ENCODE measurements at places on chromosomes 4 and X.

DNA sequence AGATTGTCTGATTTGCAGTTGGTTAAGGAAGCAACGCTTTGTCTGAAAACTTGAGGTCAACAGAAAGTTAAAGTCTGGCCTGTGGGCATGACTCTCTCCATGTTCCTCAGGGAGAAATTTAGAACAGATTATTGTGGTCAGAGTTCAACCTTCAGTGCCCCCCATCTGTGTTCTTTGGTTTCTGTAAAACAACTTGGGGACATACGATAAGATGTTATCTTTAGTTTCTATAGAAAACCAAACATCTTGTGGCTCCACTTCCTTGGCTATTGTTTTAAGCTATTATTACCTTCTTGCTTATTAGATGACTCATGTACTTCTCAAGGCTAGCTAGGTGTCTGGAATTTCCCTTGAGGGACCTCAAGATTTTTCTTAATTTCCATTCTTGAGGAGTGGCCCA lies 507.7 kb downstream of the PDHA2 start:
- no peaks in the 10 kb centered on the region for H3K4me1 ChIP-seq
- no peaks in the 10 kb centered on the region for H3K27me3 ChIP-seq
- H3K4me3 ChIP-seq, result no peak overlapping the region
- no peak overlapping the region for H3K27ac ChIP-seq
- DNase-seq, result no peak

GRCh38 chr4:89296896-89297295 lies 10.7 kb downstream of the GPRIN3 start:
- no peak for DNase-seq
- H3K36me3 ChIP-seq, result peaks cover under 1% of the 10 kb centered on the region
- H3K4me1 ChIP-seq, result peaks cover 85% of the 10 kb centered on the region

DNA sequence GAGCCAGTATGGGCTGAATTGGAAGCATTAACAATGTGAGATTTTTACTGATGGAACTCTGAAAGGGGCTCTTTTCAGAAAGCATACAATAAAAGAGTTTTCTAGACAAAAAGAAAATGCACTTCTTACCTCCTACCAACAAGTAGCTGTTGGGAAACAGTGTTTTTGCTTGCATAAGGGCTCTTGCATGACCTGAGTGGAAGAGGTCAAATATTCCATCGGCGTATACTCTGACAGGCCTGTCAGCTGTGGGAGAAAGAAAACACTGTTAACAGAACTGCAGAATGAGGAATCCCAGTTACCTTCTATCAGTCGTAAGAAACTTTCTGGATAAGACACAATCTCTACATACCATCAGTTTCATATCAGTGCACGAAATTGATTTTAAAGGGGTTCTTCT lies 39.5 kb downstream of the PCYT1B start:
- no peaks in the 10 kb centered on the region for H3K27me3 ChIP-seq
- no peaks in the 10 kb centered on the region for H3K4me1 ChIP-seq

- DNase-seq, result no peak
- peaks cover 64% of the 10 kb centered on the region for H3K27me3 ChIP-seq
- no peaks in the 10 kb centered on the region for H3K4me1 ChIP-seq
- no peak overlapping the region for H3K27ac ChIP-seq
These were observed 68.7 kb downstream of the ADRA2C start for GRCh38 chr4:3834663-3835521.

All from naive thymus-derived CD8-positive, alpha-beta T cell (primary cell).